ENCODE measurements at places on chromosomes 7 and 10.
A peak's percentile ranks its signal among the peaks of the same experiment; 100 is the strongest.

DNA sequence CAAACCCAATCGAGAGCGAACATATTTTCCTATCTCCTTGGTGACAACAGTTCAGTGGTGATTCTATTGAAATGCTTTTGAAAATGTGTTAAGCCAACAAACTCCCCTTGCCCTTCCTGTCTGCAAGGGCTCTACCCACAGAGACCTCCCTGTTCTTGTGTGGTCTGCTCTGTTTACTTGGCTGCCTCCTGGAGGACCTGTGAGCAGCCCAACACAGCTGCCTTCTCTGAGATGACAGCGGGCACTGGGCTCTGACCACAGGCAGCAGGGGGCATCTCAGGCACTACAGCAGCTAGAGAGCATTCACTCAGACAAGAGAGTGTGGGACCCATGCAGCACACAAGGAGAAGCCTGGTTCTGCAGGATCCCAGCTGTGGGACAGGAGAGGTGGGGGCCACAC, 416.4 kb downstream of the TCERG1L start:
- DNase-seq, result no peak

- no peak for DNase-seq
Observed at GRCh38 chr7:20388084-20388483, 57.4 kb downstream of the ITGB8 start.

DNA sequence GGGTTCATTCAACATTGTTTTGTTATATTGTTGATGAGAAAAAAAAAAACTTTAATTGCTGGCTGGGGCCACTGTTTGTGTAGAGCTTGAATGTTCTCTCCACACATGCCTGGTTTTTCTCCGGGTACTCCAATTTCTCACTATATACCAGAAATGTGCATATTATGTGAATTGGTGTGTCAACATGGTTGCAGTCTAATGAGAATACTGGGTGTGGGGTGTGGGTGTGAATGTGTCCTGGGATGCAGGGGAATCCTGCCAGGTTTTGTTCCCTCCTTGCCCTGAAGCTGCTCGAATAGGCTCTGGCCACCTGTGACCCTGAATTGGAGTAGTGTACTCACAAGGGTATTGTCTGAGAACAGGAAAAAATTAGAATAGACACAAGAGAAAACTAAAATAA, 81.4 kb downstream of the VIM start:
- DNase-seq, result no peak

DNA sequence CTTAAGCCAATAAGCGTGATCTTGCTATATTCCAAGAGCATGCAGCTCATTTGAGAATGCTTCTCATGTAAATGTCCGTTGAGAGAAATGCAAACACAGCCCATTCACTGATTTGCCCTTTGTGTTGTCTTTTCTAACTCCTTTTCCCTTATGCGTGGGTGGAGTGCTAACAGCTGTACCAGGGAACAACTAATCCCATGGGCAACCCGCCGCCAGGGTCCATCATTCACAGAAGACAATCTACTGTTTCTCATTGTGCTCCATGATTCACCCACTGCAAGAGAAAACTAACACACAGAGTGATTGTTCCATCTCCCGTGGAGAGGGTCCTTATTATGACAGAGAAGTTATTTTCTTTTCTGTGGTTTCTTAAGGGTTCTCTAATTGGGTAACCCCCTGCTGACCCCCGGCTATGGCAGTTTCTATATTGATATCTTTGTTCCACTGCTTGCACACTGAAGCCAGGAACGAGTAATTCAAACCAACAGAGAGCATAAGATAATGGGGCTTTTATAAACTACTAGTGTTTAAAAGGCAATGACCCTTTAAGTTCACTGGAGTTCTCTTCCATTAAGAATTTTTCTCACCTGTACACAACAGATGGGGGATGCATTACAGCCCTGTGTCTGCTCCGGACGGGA, 298.7 kb downstream of the BAMBI start:
- DNase-seq, result peak; percentile 49

- DNase-seq, result no peak
Observed at GRCh38 chr7:88637795-88638194, 121.7 kb upstream of the ZNF804B start.

GRCh38 chr10:95233377-95234034, 39.5 kb downstream of the ACSM6 start:
- DNase-seq, result no peak

- DNase-seq, result no peak
Observed at GRCh38 chr10:389261-389790, 254.1 kb downstream of the ZMYND11 start.

DNA sequence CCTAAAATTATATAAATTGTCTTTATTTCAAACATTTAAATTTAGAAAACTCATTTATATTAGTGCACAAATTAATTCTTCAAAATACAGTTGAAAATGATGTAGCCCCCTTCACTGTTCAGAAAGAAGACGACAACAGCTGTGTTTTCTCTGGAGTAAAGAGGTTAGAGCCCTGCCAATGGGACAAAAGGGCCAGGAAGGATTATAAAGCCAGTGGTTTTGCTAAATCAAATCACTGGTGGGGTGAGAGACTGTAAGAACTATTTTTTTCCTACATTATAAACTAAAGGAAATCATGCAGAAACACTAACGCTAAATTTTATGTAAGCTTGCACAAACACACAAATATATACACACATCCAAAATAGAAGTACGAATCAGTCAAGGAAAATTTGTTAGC, 386.6 kb downstream of the PARD3 start:
- no peak for DNase-seq

DNA sequence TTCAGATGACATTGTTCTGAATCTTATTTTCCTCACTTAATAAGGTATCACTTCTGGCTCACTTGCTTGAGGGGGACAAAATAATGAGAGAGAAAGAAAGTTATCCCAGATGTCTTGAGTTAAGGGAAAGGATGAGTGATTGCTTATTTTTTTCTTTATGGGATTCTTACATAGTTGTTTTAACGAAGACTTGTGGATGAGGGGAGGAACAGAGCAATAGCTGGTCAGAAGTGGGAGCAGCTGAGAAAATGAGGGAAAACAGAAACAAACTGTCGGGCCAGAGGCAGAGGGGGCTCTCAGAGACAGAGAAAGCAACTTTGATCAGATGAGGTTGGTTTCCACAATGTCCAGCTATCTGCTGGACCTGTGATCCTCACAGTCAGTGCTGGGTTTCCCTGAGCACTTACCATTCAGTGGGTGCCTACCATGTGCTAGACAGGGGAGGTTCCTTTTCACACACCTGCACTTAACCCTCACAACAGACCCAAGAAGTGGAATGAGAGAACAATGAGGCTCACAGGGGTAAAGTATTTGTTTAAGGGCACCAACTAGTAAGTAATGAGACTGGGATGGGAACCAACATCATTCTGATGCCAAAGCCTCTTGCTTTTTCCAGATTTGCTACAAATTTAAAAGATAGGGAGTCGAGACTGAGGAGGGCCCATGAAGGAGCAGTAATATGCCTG, 64.2 kb downstream of the BICC1 start:
- no peak for DNase-seq

- DNase-seq, result no peak
Observed at GRCh38 chr10:80158126-80158525, 25.6 kb downstream of the PLAC9 start.

- DNase-seq, result no peak
Observed at GRCh38 chr7:305410-306151, 15.6 kb downstream of the FOXL3 start.

- DNase-seq, result peak; percentile 59
Observed at GRCh38 chr7:13946181-13946580, 43.3 kb downstream of the ETV1 start.

DNA sequence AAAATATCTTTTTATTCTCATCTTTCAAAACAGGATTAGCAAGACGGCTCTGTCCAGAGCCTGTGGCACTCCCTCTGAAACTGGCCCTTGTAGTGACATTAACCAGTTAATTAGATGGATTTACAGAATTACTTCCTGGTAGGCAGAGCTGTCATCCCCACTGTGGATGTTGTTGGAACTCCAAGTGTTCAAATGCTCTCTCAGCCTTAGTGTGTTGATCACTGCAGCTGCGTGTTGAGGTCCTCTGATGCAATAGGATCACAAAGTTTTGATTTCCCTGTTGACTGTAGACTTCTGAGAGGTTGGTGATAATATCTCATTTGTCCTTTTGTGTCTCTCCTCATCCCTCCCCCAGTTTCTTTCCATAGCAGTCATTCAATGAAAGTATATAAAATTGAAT, 117.3 kb upstream of the CDK6 start:
- no peak for DNase-seq

DNA sequence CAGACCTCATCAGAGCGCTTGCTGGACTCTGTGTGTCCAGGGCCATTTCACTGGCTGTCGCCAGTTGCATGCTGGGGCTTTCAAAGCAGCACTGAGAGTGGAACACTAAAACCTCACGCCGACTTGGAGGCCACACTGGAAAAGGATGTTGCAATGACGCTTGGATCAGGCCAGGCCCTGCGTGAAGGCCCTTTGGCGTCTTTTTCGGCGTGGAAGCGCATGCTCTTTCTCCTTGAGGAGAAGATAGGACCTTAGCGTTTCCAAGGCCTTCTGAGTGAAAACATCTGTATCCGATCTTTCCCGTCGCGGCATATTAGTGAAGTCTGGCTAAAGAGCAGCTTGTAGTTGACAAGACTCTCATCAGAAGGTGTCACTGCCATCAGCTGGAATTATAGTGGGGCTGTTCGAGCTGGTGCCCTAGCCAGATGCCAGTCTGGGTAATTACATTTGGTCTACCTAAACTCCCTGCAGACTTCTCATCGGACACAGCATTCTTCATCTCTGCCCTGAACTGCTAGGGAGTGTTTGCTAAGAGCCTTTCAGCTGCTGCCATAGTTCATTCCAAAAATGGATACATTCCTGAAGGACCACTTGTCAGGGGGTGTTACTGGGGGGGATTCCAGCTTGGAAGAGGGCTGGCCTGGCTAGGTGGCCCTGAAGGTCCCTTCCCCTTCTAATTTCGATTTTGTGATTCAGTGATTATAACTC, 167.7 kb upstream of the TCF7L2 start:
- DNase-seq, result no peak

DNA sequence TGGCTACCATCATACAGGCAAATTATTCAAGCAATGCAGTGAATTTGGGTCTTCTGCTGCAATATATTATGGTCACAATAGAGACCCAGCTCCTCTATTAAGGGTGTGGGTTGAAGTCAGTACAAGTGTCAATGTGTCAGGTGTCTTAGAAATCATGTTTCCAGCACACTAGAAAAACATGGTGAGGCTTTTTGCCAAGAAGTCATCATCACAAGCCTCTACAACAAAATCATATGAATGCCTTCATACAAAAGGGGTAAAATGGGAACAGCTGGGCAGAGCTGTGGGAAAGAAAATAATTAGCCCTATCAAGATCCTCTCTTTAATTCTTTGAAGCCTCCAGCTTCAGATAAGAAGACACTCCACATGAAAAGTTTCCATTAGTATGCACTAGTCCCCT, 37.2 kb downstream of the FAM13C start:
- no peak for DNase-seq

- no peak for DNase-seq
Observed at GRCh38 chr7:24967696-24968095, 12.3 kb downstream of the OSBPL3 start.

DNA sequence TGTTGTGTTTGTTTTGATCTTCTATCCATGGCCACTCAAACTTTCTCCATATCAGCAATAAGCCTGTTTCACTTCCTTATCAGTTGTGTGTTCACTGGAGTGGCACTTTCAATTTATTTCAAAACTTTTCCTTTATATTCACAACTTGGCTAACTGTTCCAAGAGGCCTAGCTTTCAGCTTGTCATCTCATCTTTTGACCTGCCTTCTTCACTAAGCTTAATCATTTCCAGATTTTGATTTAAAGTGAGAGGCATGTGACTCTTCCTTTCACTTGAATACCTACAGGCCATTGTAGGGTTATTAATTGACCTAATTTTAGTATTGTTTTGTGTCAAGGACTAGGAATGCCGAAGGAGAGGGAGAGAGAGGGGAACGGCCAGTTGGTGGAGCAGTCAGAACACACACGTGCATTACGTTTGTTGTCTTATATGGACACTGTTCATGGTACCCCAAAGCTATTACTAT, 5.5 kb upstream of the GNAT3 start:
- DNase-seq, result no peak

DNA sequence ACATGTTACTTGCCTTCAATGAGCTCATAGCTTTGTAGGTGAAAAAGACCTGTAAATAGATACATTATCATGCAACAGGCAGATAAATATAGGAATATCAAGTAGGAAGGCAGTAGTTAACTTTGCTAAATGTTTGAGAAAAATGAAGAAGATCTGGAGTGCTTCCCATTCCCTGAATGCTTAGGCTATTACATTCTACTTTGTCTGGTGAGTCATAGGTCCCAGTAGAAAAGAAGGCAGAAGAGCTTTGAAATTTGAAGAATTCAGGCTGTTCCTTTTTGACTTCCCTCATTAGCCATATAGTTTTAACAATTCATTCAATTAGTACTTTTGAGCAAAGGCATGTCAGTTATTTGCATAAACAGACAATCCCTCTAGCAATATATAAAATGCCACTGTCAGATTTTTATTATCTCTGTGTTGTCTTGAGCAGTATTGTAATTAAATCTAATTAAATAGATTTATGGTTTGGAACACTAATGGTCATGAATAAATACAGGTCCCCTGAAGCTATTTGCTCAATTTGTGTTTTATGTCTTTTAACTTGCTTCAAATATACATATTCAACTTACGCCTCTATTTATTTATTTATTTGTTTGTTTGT, 875.0 kb downstream of the REEP3 start:
- peak; percentile 93 for DNase-seq

DNA sequence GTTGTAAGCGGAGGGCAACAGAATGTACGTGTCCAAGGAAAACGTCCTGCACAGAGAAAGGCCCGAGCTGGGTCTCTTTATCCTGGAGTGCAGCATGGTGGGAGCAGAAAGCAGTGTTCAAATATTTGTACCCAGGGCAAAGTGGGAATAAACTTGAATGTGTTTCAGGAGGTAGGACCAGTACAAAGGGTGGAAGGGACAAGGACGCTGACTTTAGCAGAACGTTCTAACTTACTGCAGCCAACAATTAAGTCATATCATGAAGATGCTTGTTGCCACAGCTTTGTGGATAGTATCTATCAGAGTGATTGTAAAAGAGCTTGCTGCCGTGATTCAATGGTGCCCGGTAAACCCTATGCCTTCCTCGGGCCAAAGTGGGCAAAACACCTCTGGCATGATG, 30.5 kb upstream of the ZC3HAV1L start:
- no peak for DNase-seq

- DNase-seq, result peak; percentile 36
Observed at GRCh38 chr10:77007834-77008233, 629.8 kb downstream of the KCNMA1 start.

DNA sequence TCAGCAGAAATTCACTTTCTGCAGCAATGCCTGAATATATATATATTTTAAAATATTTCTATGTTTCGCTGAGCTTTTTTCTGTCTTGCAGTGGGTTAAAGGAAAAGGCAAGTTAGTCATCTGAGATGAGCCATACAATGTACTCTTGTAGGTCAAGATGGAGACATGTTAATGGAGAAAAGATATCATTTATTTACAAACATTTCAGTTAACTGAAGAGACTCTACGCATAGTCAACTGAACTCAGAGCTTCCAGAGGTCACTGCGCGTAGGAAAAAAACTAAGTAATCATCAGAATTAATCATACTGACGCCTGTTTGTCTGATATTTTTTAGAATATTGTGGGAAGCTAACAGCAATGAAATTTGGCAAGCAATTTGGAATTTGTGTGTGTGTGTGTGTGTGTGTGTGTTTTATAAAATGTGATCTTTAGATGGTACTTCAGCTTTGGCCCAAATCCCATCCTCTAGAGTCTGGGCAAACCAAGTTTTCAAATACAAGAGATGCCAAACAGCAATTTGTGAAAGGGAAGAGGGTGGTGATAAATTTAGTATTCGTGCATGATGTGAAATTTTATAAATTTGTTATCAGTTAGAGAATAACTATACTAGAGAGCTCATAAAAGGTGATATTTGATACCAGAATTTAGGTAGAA, 193.9 kb upstream of the AGR3 start:
- no peak for DNase-seq
